Cardiac ventricle fibroblast (primary cell): ENCODE measurements at places on chromosomes 6 and 20. TPM values are rescaled to one million over a fixed set of nuclear protein-coding genes. Genes with fewer than 3 reads are reported as not detected.

The CFB gene
- 47.7 and 56.5 TPM in 2 replicates for total RNA-seq

The CPNE5 gene
- 0.06 and 0.34 TPM in 2 replicates for total RNA-seq

The PET117 gene
- total RNA-seq = 5.1 and 8.4 TPM in 2 replicates

The POU3F2 gene
- total RNA-seq = not detected in 2 replicates

The TRIM40 gene
- not detected in 2 replicates for total RNA-seq

The TP53TG5 gene
- total RNA-seq = not detected in 2 replicates

The SPDEF gene
- not detected in 2 replicates for total RNA-seq
